NCI-H146 (cell line): ENCODE measurements at places on chromosomes 6 and 20.

- DNase-seq = no peak
These were observed 35.3 kb downstream of the CD2AP start for GRCh38 chr6:47512872-47513271.

DNA sequence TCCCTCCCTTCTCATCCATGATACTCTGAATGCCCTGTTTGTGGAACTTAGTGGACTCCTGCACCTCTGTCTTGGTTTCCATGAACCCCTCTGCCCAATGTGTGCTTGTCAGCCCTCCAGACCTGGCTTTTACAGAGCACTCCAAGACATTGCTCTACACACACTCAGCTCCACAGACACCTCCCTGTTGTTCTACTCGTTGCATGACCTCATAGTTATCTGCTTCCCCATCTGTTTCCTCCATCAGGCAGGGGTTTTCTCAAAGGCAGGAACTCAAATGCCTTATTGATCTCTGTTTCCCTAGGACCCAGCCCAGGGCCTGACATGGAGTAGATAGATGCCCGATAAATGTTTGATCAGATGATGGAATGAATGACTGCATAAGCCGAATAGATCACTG lies 13.3 kb downstream of the PLCG1 start:
- DNase-seq = no peak

DNA sequence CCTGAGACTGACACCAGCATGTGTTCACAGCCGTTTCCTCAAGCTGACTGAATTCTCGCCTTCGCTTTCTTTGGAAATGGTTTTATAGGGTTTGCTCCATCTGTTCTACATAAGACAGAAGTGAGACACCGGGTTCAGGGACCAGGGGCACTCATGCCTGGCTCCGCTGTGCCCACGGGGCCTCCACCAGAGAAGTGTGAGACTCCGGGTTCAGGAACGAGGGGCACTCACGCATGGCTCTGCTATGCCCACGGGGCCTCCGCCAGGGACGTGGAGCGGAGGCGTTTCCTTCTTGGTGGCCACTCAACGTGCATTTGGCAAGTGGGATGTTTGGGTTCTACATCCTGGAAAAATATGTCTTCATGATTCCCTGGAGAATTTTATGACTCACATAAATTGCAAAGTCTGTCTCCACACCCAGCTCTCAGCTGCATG lies 106.6 kb downstream of the RNASET2 start:
- no peak for DNase-seq

DNA sequence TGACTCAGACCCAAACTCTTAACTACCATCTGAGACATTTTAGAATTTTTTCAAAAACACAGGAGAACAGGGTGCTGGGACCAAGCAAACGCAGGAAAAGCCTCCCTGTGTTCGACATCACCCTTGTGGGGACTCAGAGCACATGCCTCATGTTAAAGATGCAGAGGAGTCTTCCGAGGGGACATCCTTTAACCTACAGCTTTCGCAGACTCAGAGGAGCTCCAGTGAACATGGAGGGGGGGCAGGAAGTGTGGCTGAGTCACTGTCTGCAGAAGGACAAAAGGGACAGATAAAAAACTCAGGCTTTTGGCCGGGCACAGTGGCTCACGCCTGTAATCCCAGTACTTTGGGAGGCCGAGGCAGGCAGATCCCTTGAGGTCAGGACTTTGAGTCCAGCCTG lies 15.1 kb downstream of the BMP7 start:
- DNase-seq = no peak

GRCh38 chr20:19598117-19598850 lies 159.8 kb upstream of the RIN2 start:
- DNase-seq = no peak

DNA sequence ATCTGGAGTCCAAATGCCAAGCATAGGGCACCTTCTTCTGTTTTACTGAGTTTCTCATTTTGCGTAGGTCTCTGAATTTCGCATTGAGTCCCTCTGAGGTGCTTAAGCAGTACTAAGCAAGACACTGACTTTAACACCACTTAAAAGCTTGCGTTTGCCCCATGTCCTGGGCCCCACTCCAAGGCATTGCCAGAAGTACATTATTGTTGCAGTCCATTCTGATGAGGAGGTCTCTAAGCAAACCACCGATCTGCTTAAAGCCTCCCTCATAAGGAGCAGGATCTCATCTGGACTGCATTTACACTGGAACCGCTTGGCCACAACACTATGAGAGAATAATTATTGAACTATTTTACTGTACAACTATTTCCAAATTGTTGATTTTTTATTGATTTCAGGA lies 16.3 kb downstream of the BMP2 start:
- no peak for DNase-seq
